ENCODE measurements at places on chromosomes 12 and 14.

DNA sequence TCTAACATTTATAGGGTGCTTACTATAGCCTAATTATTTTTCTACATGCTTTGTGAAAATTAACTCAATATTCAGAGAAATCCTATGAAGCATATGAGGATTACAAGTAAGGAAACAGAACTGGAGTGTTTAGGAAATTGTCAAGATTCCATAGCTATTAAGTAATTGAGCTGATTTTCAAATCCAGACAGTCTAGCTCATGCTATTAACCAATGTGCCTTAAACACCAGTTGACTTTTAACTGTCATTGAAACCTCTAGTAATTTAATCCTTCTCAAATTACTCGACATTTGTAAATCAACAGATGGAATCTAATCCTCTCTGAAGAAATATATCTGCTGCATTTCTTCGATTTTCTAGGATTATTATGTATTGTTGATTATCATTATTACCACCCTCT is 488.9 kb downstream of the MDGA2 start:
- DNase-seq: no peak

- DNase-seq: no peak
Measured at GRCh38 chr14:73943083-73943482, 6.8 kb downstream of the FAM161B start.

DNA sequence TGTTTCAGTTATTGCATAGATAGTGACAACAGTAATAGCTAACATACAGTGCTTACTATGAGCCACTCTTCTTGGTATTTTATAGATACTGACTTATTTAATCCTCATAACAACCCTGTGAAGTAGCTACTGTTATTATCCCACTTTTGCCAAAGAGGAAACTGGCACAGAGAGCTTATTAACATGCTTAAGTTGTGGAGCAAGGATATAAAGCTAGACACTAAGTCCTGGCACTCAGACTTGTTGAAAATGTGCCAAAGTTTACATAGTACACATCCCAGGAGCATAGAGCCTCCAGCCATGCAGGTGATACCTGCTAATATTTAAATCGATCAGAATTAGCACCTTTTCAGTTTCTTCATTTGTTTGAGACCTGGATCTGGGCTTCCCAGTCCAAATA is 41.8 kb downstream of the VEZT start:
- no peak for DNase-seq

GRCh38 chr12:26088998-26089397 is 35.8 kb downstream of the BHLHE41 start:
- no peak for DNase-seq

GRCh38 chr12:54207539-54208294 is 18.9 kb upstream of the SMUG1 start:
- peak; percentile 53 for DNase-seq

DNA sequence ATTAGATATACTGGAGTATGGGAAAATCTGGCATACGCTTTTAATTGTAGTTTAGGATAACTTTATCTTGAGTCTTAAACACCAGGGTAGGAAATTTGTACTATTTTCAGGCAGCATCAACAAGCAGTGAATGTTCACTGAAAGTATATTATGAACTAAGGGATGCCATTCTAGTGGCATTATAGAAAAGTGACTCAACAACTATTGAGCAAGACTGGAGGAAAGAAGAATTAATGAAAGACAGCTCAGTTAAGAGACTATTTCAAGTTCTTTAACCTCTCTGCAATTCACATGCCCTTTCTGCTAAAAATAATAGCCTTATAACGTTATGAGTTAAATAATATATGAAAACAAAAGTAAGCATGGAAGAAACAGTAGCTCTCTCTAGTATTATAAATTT is 343.1 kb downstream of the FSCB start:
- DNase-seq: no peak

- no peak for DNase-seq
Measured at GRCh38 chr12:4280351-4281163, 7.0 kb downstream of the CCND2 start.

DNA sequence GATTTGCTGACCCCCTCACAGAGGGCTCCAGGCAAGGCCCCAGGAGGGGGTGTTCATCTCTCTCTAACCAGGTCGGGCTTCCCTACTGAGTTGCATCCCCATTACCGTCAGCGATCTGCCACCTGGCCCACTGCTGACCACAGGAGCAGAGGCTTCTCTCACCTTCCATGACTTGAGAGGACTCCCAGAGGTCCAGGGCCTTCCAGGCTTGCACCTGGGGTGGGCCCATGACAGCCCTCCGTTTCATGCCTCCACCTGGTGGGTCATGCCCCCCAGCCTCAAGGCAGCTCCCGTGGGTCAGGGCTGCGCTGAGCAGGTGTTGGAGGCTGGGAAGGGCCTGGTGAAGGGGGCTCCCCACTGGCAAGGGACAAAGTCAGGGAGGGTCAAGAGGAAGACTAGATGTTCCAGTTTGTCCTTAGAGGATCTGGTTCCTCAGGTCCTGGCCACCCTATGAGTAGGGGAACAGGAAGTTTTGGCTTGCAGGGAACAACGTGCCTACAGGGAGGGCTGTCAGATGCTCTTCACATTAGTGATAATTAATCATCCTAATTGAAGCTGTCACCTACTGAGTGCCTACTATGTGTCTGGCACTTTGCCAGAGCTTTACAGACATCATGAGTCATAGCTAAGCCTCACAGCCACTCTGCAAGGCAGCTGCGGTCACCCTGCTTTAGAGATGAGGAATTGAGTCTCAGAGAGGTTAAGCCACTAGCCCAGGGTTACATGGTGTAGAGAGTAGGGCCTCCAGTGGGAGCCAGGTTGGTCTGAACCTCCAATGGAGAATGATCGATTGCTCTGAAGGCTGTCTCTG is 13.8 kb downstream of the NFKBIA start:
- no peak for DNase-seq

- DNase-seq: no peak
Measured at GRCh38 chr14:102863381-102863780, 59.1 kb upstream of the AMN start.

DNA sequence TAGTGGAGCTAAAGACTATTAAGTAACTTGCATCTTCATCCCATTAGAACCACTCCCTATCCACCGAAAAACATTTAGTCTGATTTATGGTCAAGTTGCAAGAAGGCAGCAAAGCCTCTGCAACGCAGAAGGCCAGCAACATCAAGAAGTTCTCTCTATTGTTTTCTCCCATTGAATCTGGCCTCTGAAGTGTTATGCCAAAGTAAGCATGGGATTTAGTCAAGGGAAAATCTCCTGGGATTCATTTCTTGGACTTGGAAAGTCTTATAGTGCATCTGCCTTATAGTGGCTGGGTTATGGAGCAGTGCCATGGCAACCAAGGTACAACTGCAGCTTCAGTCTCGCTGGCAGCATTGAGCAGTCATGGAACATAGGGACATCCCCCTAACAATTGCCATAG is 87.7 kb upstream of the KRR1 start:
- no peak for DNase-seq

DNA sequence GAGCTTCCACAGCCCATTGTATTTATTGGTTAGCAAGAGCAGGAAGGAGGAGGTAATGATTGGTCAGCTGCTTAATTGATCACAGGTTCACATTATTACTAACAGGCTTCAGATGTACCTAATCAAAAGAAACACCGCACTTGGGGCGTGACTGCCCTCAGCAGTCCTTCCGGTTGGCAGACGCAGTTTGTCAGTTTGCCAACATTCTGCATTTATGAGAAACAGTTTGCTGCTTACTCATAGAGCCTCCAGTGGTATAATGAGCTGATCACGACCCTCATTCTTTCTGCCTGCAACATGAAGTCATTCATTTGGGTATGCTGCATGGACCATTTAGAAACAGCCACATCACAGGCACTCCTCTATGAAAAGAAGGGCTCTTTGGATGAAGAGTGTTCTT is 42.5 kb upstream of the PPM1H start:
- no peak for DNase-seq

- DNase-seq: no peak
Measured at GRCh38 chr12:62103748-62104147, 156.5 kb upstream of the USP15 start.

- no peak for DNase-seq
Measured at GRCh38 chr12:109173443-109174240, 57.3 kb downstream of the ACACB start.

- DNase-seq: no peak
Measured at GRCh38 chr12:22282283-22282682, 52.2 kb downstream of the ST8SIA1 start.

- no peak for DNase-seq
Measured at GRCh38 chr12:132040906-132041606, 91.3 kb downstream of the EP400 start.

- no peak for DNase-seq
Measured at GRCh38 chr14:74579447-74580274, 32.4 kb downstream of the LTBP2 start.

DNA sequence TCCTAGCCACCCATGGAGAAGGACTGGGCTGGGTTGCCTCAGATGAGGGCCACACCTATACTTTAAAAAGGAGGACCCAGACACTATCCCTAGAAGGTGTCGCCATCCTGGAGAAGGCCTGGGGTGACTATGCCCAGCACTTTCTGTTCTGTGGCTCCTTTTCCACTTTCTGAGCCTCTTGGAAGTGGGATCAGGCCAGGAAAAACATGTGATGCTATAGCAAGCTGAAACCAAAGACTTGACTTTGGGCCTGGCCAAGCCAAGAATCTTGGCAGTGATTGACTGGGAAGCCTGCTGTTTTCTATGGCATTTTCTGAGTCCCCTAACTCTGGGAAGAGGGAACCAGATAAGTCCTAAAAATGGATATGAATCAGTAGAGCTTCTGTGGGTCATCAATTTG is 332.3 kb downstream of the ZFP36L1 start:
- no peak for DNase-seq

- no peak for DNase-seq
Measured at GRCh38 chr12:69508621-69509020, 38.4 kb downstream of the FRS2 start.

- DNase-seq: no peak
Measured at GRCh38 chr14:56181681-56182085, 63.5 kb downstream of the PELI2 start.

DNA sequence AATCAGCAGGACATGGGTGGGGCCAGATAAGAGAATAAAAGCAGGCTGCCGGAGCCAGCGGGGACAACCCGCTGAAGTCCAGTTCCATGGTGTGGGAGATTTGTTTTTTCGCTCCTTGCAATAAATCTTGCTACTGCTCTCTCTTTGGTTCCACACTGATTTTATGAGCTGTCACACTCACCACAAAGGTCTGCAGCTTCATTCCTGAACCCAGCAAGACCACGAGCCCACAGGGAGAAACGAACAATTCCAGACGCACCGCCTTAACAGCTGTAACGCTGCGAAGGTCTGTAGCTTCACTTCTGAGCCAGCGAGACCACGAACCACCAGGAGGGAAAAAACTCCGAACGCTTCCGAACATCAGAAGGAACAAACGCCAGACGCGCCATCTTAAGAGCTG is 2.8 kb upstream of the CNIH1 start:
- no peak for DNase-seq

- DNase-seq: no peak
Measured at GRCh38 chr14:100442036-100442435, 118.9 kb downstream of the SLC25A47 start.

GRCh38 chr12:71216725-71217579 is 59.2 kb upstream of the TSPAN8 start:
- no peak for DNase-seq

DNA sequence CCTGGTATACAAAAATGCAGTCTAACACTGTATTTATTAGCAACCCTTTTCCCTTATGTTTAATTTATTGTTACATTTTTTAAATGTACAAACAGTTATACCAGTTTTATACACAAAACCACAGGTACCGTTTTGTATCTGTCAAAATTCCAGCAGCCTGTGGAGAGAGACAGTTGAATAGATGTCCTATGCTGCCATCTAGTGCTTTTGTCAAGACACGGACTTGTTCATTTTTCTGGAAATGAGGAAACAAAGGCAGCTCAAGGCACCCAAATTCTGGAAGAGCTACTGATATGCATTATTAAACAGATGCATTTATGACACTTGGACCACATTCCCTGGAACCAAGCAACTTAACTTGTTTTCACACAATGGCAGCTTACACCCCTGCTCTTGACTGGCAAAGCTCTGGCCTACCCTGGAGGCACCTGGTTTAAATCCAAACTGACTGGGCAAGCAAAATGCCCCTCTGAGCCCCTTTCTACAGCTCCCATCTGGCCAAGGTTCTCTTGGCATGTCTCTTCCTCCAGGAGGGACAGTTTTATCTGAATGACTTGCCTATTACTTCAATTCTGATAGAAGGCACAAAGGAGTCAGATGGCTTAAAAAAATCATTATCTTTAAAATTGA is 286.9 kb upstream of the PRKD1 start:
- no peak for DNase-seq

GRCh38 chr14:33249233-33249820 is 310.6 kb downstream of the NPAS3 start:
- no peak for DNase-seq

- no peak for DNase-seq
Measured at GRCh38 chr12:84542289-84542688, 370.3 kb downstream of the SLC6A15 start.

Measured in activated CD8-positive, alpha-beta memory T cell treated with anti-CD3 and anti-CD28 coated beads for 4 hours (primary cell).